ENCODE measurements at places on chromosomes 1 and 21.
A peak's percentile ranks its signal among the peaks of the same experiment; 100 is the strongest.

GRCh38 chr1:41646186-41646585 is 161.7 kb upstream of the EDN2 start:
- no peak for DNase-seq

- no peak for DNase-seq
These were observed 21.2 kb upstream of the UTS2 start for GRCh38 chr1:7873801-7874795.

DNA sequence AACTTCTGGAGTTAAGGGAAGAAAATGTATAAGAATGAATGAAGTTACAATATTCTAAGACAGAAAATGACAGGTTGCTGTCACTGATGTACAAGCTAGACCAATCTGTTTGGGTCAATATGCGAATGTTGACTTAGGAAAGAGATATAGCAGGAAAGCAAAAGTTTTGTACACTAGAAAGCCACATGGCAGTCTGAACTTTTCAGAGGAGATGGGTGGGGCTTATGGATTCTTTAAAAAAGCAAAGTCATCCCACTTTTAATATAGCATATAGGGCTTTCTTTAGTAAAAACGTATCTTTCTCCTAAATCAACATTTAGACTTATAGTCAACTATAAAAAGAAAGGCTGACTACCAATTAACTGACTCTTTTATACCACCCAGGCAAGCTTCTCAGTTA is 381.2 kb downstream of the PTPRC start:
- DNase-seq: no peak

GRCh38 chr1:65412256-65412983 is 8.0 kb upstream of the LEPR start:
- DNase-seq: no peak

DNA sequence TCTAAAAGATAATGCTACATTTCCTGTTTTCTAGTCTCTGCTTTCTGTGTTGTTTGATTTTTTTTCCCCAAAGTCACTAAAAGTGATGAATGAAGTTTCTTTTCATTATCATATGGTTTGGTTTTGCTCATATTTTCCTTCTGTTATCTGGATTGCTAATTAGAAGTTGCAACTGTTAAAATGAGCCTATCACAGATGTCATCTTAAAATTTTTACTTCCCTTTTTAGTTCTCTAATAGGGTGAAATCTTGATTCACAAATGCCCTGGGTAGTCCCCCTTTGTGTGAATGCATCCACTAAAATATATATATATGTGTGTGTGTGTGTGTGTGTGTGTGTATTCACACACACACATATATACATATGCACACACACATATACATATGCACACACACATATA is 144.1 kb downstream of the GREM2 start:
- DNase-seq: no peak

- DNase-seq: no peak
These were observed 776 bp downstream of the HLCS start for GRCh38 chr21:36965720-36966065.

DNA sequence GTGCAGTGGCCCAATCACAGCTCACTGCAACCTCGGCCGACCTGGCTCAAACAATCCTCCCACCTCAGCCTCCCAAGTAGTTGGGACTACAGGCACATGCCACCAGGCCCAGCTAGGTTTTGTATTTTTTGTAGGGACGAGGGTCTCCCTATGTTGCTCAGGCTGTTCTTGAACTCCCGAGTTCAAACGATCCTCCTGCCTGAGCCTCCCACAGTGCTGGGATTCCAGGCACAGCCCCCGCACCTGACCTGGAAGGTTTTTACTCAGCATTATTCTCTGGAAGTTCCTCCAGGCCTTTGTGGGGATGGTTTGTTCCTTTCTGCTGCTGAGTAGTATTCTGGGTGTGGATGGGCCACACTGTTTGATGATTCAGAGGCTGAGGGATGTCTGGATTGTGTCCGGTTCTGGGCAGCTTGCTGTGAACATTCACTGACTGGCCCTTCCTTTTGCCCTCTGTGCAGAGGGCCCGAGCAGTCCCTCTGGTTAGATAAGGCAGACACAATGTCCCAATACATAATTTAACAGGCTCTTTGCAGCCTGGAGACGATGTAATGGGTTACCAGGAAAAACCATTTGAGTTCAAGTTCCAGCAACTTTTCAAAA is 6.0 kb upstream of the TRAPPC10 start:
- no peak for DNase-seq

DNA sequence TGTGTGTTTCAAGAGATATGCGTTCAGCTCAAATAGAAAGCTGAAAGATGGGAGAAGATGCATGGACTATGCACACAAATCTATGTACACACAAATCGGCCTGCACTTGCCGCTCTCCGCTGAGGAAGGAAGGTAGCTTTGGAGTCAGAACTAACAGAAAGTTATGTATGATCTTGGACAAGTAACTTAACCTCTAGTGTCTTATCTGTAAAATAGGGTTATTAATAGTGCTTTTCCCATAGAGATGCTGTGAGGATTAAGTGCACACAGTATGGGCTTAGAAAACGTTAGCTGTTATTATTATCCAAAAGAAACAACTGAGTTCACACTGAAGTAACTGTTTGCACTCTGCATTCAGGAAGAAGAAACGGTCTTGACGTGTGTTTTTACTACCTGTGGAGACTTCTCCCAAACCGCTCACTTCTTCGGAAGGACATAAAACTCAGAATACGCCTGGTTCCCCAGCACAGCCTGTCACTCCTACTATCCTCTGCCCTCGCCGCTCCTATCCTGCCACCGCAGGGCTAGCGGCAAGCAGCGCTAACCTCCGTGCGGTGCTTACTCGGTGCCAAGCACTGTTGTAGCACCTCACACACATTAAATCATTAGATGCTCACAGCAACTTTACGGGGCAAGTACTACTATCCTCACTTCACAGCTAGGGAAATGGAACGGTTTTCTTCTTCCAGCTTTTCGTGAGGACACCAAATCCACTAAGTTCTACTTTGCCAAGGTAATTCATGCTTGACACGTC is 1.3 kb downstream of the TGFBR3 start:
- peak; percentile 15 for DNase-seq

DNA sequence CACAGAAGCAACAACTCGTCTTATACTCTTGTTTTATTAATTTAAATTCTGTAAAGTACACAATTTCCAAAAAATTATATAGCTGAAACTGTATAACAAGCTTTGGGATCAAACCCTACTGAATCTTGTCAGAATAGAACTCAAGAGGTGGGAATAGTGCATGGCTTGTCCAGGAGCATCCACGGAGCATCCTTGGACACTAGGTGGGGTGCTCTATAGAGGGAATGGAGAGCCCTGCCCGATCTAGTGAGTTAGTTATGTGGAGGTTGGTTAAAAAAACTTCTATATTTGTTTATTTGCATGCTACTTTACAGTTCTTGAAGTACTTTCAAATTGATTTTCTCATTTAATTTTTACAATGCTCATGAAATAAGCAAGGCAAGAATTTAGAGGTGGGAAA is 28.3 kb downstream of the ROR1 start:
- DNase-seq: no peak

DNA sequence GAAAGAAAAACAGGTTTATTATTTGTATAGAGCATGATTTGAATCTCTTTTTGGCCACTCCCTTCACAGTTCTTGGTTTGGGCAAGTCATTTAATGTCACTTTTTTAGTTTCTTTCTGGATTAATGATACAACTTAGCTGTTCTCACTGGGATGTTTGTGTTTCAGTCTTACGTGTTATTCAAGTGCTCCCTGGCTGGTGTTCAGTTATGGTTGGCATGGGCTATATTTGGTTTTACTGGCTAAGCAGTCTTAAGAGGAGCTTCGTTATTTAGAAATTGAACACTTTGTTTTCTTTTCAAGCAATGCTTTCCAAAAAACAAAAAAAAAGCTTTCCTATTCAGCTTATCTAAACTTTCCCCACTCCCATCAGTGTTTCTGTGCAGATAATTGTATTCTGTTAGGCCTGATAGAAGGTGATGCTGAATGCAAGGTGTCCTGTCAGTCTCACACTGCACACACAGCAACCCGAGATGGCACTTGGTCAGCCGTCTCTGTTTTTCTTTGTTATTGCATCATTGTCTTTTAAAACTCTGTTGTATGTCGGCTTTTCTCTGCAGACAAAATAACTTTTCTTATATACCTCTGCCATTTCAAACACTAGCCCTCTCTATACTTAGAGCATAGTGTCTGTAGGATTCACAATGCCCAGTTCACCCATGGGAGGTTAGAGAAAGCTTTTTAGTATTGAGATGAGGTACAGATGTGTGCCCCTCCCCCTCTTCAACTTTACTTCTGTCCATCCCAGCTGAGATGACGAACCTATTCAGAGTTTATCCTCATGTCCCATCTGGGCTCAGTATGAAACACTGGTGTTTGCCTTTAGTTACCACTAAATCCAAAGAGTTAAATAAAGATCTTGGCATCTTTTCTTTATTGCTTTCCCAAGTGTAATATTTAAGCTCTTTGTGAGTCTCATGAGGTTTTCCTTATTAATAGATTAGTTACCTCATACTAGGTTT is 80.2 kb downstream of the VPS13D start:
- DNase-seq: no peak

DNA sequence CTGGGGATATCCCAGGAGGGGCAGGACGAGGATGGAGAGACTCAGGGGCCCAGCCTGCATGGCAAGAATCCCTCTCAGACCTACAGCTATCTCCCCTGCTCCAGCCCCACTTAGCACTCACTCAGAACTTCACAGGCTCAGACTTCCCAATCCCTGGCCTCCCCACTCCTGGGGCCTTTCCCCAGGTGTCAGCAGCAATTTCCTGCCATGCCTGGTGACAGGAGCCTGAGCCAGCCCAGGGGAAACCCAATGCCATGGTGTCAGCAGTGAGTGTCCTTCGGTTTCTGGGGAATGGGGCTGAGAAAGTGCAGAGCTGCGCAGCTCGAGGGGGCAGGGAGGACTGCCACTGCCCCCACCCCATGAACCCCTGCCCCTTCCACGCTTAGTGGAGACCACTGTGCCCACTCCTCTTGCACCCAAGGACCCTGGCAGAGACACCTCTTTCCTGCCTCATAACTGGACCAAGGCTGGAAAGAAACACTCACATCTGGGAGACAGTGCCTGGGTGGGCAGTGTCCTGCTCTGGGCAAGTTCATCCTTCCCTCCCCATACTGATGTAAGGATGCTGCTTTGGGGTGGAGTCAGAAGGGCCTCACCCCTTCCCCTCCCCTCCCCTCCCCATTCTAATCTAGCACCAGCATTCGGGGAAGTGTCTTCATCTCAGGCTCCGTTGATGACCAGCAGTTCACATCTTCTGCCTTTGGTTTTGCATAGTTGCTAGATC is 17.1 kb upstream of the UBL4B start:
- no peak for DNase-seq

DNA sequence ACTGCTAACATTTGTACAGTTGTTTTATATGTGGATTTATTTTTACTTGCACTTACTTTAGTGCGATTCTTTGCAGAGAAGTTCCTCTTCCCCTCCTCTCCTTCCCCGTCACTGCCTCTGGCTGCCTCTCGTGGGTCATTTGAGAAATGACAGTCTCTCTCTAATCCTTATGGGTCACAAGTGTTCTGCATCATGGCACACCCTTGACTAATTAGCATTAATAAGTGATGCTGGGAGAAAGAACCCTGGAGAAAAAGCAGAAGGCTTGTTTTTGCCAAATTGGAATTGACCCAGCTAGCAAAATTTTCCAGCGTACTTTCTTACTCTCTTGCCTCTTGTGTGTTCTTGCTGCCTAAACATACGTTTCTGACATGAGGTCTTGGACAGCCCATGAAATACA is 301.2 kb downstream of the DUSP10 start:
- DNase-seq: no peak

DNA sequence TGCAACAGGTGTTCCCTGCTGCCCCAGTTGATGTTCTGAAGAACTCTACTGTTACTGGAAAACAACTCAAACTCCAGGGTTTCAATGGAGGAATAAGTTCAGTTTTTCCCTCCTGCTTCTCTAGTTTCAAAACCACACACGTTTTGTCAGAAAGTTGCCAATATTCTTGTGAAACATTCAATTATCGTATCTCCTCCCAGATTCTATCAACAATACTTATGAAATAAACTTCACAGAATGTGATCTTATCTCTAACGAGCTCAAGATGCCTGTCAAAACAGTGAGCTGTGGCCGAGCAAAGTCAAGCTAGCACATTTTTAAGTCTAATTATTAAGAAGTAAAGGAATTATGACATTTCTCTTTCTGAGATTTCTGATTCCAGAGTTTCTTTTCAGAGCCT is 4.7 kb downstream of the OR2B11 start:
- no peak for DNase-seq

- peak; percentile 33 for DNase-seq
These were observed 21.7 kb downstream of the TMEM53 start for GRCh38 chr1:44652445-44653106.

- DNase-seq: no peak
These were observed 18.2 kb downstream of the CEP104 start for GRCh38 chr1:3838788-3839187.

DNA sequence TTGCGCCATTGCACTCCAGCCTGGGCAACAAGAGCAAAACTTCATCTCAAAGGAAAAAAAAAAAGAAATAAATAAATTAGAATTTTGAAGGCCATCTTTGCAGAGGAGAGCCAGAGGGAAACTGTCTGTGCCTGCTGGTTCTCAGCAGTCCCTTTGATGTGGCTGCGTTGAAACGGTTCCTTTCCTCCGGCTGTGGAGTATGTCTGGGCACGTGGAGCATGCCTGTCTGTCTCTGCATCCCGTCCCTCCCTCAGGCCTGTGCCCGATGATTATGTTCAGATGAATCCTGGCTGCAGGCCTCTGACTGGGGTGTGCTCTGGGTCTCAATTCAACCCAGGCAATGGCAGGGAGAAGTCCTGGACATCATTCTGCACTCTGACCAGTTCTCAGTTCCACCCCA is 33.4 kb downstream of the KIAA1614 start:
- DNase-seq: no peak

GRCh38 chr1:169305356-169305755 is 62.2 kb downstream of the NME7 start:
- no peak for DNase-seq

DNA sequence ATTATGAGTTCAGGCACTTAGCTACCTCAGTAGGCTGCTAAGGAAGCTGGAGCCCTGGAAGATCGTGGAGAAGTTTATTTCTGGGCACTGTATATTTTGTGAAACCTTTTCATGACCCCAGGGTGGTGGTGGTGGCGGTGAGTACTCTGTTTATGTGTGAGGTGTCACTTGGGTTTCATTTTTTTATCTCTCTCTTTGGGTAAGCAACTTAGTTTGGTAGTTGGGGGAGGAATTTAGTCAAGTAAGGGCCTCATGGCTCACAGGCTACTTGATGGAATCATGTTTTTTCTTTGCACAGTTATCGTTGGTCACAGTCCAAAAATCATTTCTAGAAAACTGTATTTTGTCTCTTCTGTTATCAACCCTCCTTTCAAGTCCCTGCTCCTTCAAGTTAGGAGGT is 33.9 kb downstream of the C1orf141 start:
- no peak for DNase-seq

GRCh38 chr1:18714404-18715175 is 83.9 kb downstream of the PAX7 start:
- no peak for DNase-seq

GRCh38 chr21:45322960-45323461 is 35.3 kb upstream of the POFUT2 start:
- DNase-seq: no peak

DNA sequence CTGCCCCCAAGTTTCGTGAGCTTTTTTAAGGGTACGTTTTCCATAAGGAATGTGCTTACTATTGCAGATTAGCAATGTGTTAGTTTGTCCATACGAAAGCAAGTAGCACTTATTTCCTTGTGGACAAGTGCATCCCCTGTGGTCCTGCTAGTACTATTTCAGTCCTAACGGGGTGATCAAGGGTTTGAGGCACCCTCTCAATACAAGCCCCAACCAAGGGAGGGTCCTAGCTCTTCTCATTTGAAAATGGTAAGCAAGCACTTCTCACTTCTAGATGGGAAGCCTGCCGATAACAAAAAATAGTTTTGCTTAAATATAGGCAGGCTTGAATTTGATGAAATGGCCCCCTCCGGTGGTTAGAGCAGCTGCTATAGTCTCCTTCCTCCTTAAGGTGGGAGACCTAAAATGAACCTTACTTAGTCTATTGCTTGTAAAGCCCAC is 64.0 kb upstream of the HMCN1 start:
- DNase-seq: peak; percentile 7

Data from T-helper 22 cell (primary cell).